ENCODE measurements at places on chromosomes 7 and 10.
A peak's percentile ranks its signal among the peaks of the same experiment; 100 is the strongest.

- no peak for DNase-seq
These were observed 81.6 kb downstream of the ARHGAP22 start for GRCh38 chr10:48523212-48523819.

DNA sequence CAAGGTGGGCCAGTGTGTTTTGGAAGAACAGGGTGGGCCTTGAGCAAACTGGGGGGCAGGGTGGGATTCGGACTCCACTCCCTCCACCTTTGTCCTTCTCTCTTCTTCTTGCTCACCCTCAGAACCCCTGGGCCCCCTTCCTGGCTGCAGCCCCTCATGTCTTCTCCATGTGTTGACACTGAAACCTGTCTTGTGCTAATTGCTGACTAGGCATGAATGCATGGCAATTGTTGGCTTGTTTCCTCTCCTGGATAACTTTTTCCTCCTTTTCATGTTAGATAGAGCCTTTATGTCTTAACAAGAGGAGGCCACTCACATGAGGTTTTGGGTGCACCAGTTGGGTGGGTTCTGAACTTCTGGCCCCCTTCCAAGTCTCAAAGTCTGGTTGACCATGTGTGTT lies 181.6 kb upstream of the MKI67 start:
- no peak for DNase-seq

DNA sequence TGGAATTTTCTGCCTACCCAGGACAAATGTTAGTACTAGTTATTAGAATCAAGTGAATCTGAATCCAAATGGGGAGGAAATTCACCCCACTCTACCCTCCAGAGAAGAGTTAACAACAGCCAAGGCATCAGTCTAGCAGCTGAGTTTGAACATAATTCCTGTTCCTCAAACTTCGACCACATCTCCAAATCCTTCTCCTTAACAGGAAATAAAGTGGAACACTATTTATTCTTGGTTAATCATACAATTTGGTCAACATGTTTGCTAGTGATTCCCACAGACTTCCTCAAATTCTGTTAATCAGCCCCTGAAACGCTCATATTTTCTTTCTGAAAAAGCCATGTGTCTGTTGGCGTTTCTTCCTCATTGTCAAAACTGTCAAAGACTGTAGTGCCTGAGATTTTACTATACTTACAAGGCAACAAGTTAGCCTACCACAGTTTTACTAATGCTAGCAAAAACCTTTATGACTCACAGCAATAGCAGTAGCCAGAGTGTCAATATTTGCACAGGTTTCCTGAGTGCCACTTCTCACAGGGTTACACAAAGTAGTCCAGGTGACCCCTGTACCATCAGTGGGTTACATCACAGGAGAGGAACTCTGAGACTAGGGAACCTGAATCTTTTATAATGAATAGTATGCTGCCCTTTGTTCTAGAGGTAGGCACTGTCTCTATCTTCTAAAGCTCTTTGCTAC lies 202.9 kb downstream of the GRM3 start:
- no peak for DNase-seq

GRCh38 chr7:83519240-83519639 lies 129.7 kb downstream of the SEMA3E start:
- DNase-seq, result no peak

- DNase-seq, result no peak
These were observed 305.0 kb downstream of the TYW1 start for GRCh38 chr7:67301667-67302066.

DNA sequence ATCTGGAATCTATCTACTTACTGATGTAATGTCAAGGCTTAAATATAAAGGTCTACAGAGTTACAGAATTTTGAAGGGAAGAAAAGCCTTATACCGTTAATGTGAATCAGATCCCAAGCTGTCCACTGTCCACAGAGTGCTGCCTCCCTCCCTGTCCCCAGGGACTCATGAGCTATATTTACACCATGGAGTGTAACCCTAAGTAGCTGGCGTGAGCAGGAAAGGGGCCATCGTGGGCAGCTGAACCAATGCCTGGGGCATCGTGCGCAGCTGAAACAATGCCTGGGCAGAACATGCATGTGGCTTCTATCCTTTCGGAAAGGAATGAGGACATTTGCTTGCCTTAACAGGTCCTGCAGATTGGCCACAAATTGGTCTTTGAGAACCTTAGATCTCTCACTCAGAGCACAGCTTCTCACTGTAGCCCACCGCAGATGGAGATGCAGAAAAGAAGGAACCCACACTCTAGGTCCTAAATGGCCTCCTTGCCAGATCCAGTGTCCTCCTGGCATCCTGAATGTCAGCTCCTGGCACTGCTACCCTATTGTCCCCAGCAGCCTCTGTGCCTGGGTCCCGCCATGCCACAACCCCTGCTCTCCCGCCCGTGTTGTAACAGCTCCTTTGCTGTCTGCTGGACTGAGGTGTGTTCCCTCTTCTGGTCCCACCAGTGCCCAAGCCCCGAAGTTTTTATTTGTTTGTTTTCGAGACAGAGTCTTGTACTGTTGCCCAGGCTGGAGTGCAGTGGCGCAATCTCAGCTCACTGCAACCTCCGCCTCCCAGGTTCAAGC lies 30.3 kb downstream of the CCDC3 start:
- DNase-seq, result no peak

DNA sequence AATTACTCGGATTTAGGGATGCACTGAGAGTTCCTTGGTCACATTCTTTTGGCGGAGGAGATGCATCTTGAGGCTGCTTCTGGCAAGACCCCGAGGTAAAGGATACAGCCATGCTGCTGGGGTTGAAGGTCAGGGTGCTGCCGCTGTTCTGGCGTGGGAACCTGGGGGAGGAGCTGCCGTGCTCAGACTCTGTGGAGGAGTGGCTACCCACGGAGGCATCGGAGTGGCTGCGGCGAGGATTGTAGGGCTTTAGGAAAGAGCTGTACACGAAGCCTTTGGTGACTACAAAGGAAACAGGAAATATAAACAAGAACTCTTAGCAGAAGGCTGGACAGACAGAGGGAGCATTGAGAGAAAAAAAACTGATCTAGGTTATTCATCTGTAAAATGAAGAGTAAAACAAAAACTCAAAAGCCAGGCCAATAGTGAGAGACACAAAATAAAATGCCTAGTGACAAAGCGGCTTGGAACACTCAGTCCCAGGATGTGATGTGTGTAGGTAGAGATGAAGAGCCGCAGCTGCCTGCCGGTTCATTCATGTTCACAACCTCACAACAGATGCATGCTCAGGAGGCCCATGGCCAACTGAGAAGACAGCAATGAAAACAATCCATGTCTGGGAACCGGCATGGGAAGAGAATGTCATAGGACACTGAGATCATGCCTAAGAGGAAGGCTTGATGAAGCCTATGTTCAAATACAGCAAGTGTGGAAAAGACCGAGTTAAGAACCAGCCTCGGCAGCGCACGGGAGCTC lies 97.8 kb downstream of the ABCC2 start:
- no peak for DNase-seq

DNA sequence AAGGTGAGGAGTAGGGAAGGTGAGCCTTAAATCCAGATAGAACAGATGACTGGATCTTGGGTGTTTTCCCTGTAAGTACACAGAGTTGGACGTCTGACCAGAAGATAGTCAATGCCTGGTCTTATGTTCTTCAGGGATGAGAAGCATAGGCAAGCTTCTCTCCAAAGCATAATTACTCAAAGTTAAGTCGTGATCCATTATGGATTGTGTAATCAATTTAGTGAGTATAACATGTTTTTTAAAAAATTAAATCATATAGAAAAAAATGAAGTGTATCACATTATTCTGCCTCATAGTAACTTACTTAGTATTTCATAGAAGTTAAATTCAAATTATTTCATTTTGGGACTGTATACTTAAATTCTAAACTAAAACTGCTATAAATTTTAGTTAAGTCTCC lies 39.7 kb downstream of the KDM7A start:
- DNase-seq, result no peak

- DNase-seq, result no peak
These were observed 354.1 kb downstream of the TNS3 start for GRCh38 chr7:47227762-47228177.

DNA sequence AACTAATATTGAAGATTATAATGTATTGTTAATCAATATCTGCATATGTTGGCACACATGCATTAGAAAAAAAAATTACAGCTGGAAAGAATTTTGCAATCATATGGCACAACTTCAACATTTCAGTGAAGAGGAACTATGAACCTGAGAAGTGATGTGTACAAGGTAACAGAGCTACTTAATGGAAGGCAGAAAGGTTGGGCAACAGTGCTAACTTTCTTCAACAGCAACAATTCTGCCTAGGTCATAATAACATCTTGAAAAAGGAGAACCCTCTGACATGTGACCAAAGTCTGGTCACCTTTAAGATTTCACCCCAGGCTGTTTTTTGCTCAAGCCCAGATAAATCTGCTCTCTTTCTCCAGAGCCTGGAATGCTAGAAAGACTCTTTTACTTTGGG lies 47.9 kb upstream of the SKAP2 start:
- no peak for DNase-seq

DNA sequence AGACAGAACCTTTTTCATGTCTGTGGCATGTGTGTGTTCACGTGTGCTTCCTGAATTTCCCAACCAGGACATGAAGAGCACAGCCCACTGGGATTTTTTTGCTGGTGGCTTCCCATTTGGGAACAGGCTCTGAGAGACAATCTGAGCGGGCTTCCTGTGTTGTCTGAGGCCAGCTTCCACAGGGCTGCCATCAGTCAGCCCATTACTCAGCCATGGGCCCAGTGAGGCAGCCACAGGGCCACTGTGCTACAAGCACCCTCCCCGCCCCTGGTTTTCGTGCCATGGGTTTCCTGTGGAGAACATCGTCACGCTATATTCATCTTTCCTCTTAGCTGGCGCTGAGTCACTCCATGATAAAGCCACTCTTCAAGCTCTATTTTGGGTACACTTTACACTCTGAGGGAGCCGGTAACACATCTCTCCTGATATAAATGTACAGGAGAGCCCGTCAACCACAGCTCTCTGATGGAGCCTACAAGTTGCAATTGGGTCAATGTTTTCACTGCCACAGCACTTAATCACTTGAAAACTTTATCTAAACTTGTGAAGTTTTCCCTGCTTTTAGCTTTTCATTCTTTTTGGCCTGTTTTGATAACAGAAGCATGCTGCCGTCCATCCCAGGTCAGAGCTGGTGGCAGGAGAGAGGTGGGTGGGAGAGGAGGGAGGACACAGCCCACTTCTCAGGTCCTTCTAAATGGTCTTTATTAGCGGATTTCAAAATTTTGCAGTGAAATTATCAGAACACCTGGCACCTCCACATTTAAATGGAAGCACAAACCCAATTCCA lies 96.9 kb downstream of the HIPK2 start:
- peak; percentile 70 for DNase-seq

- DNase-seq, result no peak
These were observed 635.6 kb upstream of the SORCS1 start for GRCh38 chr10:107800061-107800460.

GRCh38 chr10:110762109-110762848 lies 109.4 kb upstream of the PDCD4 start:
- DNase-seq, result no peak

GRCh38 chr10:24344279-24344678 lies 135.3 kb downstream of the KIAA1217 start:
- no peak for DNase-seq

- DNase-seq, result no peak
These were observed 124.3 kb upstream of the CACNA2D1 start for GRCh38 chr7:82567841-82568240.

GRCh38 chr7:148083448-148083847 lies 507.1 kb upstream of the C7orf33 start:
- DNase-seq, result no peak

GRCh38 chr10:91551856-91552255 lies 81.0 kb downstream of the PPP1R3C start:
- no peak for DNase-seq

DNA sequence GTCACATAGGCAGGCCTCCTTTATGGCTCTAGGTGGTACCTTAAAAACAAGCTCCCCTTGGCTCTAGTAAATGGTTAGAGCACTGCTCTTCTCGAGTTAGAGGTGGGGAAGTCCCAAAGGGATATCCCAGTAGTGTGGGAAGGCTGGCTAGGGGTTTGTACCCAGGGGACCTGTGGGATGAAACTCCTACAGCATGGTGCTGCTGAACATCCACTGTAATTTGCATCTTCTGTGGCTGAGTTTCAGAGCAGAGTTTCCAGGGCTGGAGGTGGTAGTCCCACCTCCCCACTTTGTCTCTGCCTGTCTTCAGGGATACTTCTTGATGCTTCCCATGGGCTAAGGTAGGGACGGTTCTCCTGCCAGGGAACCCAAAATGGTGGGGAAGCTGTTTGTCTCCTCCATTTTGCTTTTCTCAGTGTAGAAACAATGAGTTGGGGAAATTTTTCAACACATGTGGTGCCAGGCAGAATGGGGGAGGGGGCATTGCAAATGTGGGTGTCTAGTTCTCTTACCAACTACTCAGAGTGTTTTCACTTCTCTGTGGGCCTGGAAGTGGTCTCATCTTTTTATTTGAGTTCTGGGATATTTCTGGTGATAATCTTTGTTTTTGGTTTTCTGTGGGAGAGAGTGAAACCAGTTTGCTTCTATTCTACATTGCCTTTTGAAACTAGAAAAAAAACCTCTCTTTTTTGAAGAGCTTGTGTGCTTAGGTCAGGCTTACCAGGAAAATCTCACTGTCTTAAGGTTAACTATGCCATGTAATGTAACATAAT lies 36.3 kb downstream of the SCART1 start:
- DNase-seq, result no peak

DNA sequence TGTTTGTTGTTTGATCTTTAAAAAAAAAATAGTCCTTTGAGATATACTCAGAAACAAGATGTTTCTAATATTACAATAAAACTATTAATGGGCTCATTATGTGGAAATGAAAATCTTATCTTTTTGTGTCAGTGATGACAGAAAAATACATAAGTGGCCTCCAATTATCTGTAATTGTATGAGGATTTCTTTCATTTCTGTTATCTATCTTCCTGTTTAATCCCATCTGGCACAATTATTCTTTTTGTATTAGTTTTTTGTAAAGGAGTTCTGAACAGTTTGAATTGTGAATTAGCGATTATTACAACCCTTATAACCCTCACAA lies 270.8 kb downstream of the BBS9 start:
- no peak for DNase-seq

DNA sequence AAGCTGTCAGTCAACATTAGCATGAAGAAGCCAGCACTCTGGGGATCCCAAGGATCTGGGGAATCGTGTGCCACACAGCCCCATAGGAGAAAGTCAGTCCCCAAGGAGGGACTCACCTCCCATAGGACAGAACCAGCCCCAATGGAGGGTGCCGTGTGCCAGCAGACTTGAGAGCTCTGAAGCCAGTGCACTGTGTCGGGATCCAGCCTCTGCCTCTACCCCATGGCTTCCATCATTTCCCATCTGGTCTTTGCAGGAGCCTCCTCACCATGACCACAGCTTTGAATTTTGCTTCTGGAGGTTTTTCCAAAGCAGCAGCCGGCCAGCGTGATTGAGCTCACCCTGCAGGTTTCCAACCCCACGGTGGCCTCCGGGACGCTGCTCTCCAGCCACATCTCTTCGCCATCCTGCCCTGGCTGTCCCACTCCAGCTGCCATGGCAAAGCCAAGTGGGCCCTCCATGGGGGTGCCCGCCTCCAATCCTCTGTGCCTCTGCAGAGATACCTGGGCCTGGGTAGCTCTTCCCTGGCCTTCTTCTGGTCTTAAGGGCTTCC lies 171.8 kb upstream of the SHH start:
- no peak for DNase-seq

GRCh38 chr7:131015657-131015958 lies 281.6 kb upstream of the KLF14 start:
- no peak for DNase-seq

- DNase-seq, result no peak
These were observed 56.5 kb downstream of the PLXDC2 start for GRCh38 chr10:19872504-19873271.

- DNase-seq, result no peak
These were observed 154.3 kb downstream of the ELAPOR2 start for GRCh38 chr7:86904949-86905834.

- no peak for DNase-seq
These were observed 39.3 kb upstream of the HMX3 start for GRCh38 chr10:123096452-123096851.

- no peak for DNase-seq
These were observed 27.7 kb upstream of the SLC25A13 start for GRCh38 chr7:96349572-96349971.
